ENCODE measurements at places on chromosomes 13 and 19.
A peak's percentile ranks its signal among the peaks of the same experiment; 100 is the strongest.

- DNase-seq, result no peak
Measured at GRCh38 chr19:14835011-14835410, at the start of the genes OR7A5 and OR7C1. TSS of gene OR7A5 (minus strand) at chr19:14835185. CDS start at chr19:14828241, 6,944 bp downstream. TSS of gene OR7C1 (minus strand) at chr19:14835185. CDS start at chr19:14800136, 35,049 bp downstream.

DNA sequence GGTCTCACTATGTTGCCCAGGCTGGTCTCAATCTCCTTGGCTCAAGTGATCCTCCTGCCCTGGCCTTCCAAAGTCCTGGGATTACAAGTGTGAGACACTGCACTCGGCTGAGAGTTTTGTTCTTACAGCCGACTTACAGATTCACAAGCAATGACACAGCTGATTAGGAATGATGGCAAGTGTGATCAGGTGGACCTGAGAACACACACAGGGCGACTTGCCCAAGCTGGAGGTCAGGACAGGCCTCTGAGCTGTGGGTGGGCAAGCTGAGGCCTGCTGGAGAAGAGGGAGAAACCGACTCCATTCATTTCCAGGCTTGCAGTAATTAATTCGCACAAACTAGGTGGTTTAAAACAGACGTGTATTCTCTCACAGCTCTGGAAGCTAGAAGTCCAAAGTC lies 8.1 kb upstream of the ATG4D start:
- DNase-seq, result no peak

DNA sequence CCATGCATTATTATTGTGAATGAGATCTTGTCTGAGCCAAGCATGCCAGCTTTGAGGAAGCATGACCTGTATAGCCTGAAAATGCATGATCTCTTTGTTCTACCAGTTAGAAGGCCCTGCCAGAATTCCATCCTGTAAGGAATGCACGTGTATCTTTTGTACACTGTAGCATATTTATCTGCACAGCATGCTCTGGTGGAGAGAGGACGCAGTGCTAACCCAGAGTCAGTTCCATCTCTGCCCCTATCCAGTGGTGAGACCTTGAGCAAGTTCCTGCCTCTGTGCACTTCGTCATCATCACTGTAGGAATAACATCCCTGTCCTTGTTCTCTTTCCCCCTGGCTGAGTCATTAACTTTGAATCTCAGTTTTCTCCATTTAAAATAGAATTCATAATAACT lies 233.8 kb downstream of the SLC7A1 start:
- no peak for DNase-seq

DNA sequence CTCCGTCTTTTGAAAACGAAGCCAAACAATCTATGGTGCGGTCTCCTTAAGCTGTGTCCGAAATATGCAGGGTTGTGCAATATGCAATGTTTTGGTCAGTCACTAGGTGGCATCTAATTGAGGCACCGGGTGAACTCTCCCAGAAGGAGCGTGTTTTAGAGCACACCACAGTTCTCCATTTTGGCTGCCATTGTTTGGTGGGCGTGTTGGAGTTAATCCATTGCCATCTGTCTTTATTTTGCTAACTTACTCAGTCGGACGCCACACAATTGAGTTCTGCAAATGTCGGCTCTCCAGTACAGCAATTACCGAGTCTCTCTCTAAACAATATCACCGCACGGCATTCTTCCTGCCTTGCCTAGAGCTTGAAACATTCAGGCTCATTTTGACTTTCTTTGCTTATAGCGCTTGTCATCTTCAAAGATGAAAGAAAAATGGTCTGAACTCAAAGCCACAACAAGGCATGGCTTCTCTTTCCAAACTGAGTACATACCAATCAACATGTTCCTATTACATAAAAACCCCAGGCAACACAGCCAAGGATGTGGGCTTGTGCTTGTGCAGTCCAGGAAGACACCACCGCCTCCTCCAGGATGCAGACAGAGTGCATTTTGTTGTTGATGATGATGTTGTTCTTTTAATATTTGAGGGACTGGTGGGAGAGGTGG lies 182.0 kb upstream of the SERP2 start:
- DNase-seq, result peak; percentile 5
